ENCODE measurements at places on chromosomes 1 and 21. TPM values are rescaled to one million over a fixed set of nuclear protein-coding genes. Genes with fewer than 3 reads are reported as not detected.

DNA sequence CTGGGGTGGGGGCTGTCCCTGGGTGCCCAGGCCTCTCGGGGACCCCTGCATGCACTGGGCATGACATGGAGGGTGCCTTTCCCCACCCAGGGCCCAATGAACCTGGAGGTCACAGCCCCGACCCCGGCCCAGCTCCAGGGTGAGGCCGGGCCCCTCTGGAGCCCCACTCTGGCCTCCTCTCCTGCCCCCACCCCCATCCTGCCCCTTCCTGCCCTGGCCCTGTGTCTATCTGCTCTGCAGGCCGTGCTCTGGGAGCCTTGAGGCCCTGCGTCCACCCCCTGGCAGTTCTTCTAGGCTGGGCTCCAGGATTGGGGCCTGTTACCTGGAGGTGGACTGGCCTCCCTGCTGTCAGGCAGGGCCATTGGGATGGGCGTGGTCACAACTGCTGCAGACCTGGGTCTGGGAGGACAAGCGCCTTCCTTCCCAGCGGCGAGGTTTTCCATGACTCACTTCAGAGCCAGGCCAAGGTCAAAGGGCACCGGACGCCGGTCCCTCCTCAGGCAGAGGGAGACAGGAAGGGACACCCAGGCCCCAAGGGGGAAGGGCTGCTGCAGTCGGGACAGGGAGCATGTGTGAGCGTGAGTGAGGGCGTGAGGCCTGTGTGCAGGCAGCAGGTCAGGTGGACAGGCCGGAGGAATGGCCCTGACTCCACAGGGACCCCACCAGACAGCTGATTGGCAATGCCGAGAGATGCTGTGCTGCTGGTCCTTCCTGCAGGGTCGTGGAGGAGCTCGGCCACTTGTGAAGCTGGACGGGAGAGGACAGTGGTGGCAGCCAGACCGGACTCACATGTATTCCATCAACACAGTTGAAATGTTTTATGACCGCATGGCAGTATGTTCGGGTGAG lies 31.1 kb upstream of the POFUT2 start:
- no peaks in the 10 kb centered on the region for H3K36me3 ChIP-seq
- H3K27me3 ChIP-seq = no peaks in the 10 kb centered on the region
- H3K4me1 ChIP-seq = peaks cover 20% of the 10 kb centered on the region
- peak; percentile 43 for DNase-seq
- H3K4me3 ChIP-seq = no peak overlapping the region
- peak overlapping the region; percentile 94 for H3K27ac ChIP-seq

DNA sequence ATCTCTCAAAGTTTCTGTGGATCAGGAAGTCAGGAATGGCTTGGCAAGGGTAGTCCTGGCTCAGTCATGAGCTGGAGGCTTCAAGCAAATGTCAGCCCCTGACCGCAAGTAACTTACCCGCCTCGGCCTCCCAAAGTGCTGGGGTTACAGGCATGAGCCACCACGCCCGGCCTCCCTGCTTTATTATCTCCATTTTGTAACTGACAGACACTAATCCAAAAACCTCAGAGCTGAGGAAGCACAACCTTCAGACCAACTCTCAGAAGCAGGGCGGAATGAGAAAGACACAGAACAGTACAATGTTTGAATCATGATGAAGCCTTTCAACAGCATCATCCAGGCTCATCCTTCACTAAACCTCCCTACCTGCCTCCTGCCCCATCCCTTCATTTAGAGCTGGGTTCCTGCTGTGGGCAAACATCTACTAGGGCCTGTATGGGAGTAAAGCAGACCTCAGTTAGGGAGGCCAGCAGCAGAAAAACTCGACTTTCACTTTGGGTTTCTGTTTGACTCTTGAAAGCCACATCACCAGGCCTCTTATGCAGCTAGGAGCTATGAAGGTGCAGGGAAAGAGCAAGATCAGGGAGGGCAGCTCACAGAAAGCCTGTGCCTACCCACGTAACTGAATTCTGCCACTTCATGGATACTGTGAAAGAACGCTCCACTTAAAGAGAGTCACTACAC lies 84.4 kb upstream of the RAB4A start:
- no peak overlapping the region for H3K27ac ChIP-seq
- H3K36me3 ChIP-seq = no peaks in the 10 kb centered on the region
- no peaks in the 10 kb centered on the region for H3K27me3 ChIP-seq
- no peak for DNase-seq
- no peaks in the 10 kb centered on the region for H3K4me1 ChIP-seq

- peak; percentile 81 for DNase-seq
- no peaks in the 10 kb centered on the region for H3K36me3 ChIP-seq
- H3K27ac ChIP-seq = peak overlapping the region; percentile 65
- H3K4me3 ChIP-seq = no peak overlapping the region
- H3K4me1 ChIP-seq = peaks cover 3% of the 10 kb centered on the region
Measured at GRCh38 chr1:231806623-231807495, 180.3 kb downstream of the DISC1 start.

- peaks cover 21% of the 10 kb centered on the region for H3K4me1 ChIP-seq
- H3K4me3 ChIP-seq = no peak overlapping the region
- no peaks in the 10 kb centered on the region for H3K27me3 ChIP-seq
- no peak for DNase-seq
Measured at GRCh38 chr1:42259739-42260064, 75.3 kb downstream of the FOXJ3 start.

GBP5 gene
- total RNA-seq = 0.14 TPM

OTUD3 gene
- total RNA-seq = 3.5 TPM

DNA sequence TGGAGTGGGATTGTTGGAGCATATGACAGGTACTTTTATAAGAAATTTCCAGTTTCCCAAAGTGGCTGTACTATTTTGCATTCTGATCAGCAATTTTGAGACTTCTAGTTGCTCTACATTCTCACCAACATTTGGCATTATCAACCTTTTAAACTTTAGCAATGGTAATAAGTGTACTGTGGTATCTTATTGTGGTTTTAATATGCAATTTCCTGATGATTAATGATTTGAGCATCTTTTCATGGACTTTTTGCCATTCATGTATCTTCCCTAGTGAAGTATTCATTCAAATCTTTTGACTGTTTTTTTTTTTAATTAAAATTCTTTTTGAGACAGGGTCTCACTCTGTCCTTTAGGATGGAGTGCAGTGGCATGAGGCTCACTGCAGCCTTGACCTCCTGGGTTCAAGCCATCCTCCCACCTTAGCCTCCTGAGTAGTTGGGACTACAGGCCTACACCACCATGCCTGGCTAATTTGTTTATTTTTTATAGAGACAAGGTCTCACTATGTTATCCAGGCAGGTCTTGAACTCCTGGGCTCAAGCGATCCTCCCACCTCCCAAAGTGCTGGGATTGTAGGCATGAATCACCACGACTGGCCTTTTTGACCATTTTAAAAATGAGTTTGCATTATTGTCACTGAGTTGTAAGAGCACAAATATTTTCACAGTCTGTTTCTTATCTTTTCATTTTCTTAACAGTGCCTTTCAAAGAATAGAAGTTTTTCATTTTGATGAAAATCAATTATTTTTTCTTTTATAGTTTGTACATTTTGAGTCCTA lies 7.8 kb upstream of the SLC6A9 start:
- no peaks in the 10 kb centered on the region for H3K36me3 ChIP-seq
- peaks cover 25% of the 10 kb centered on the region for H3K4me1 ChIP-seq
- no peak for DNase-seq

AIRE gene
- 0.45 TPM for total RNA-seq

DNA sequence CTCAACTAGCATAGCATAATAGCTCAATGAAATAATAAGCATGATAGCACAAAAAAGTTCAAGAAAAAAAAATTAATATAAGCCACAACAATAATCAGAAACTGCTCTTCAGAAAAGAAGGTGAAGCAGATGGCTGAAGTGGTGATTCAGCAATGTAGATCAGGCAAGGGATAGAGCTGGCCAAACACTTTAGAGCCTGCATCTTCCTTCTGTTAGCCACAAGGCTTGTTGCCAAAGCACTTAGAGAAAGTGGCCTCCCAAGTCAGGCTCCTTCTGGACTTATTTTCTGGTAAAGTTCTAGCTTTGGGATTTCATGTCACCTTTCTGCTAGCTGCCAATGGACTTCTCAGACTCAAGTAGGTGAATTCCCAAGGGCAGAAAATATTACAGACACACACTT lies 60.3 kb upstream of the C1orf87 start:
- DNase-seq = no peak
- no peak overlapping the region for H3K27ac ChIP-seq
- H3K4me3 ChIP-seq = no peak overlapping the region
- no peaks in the 10 kb centered on the region for H3K36me3 ChIP-seq

GRCh38 chr1:180939073-180939710 lies 26.5 kb downstream of the KIAA1614 start:
- no peak overlapping the region for H3K4me3 ChIP-seq
- no peaks in the 10 kb centered on the region for H3K27me3 ChIP-seq
- no peaks in the 10 kb centered on the region for H3K4me1 ChIP-seq
- no peak for DNase-seq
- no peak overlapping the region for H3K27ac ChIP-seq
- H3K36me3 ChIP-seq = no peaks in the 10 kb centered on the region

DNA sequence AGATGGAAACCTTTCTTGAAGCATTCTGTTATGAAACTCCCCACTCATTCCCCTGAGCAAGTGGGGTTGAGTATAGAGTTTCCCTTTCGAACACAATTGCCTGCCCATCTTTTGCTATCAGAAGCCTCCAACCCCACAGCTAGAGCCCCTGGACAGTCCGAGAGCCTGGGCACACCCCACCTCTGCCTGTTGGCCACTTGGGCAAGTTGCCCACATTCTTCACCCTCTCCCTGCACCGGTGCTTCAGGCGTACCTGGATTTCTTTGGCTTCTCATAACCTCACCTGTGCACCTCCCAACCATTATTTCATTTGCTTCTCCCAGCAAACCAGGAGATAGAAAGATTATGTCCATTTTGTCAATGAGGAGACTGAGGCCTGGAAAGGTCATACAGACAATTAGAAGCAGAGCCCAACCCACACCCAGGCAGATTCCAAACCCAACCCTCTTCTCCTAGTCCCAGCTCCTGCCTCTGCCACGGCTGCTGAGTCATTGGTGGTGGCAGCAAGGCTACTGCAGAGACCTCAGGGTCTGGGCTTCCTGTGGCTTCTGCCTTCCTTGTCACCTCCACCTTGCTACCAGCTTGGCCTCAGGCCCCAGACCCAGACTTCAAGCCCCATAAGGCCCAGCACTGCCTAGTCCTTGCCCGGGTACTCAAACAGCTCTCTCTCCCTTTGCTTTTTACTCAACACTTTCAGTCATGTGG lies 118.7 kb upstream of the ZBTB40 start:
- DNase-seq = no peak
- no peaks in the 10 kb centered on the region for H3K36me3 ChIP-seq
- H3K4me1 ChIP-seq = no peaks in the 10 kb centered on the region
- H3K4me3 ChIP-seq = no peak overlapping the region

DNA sequence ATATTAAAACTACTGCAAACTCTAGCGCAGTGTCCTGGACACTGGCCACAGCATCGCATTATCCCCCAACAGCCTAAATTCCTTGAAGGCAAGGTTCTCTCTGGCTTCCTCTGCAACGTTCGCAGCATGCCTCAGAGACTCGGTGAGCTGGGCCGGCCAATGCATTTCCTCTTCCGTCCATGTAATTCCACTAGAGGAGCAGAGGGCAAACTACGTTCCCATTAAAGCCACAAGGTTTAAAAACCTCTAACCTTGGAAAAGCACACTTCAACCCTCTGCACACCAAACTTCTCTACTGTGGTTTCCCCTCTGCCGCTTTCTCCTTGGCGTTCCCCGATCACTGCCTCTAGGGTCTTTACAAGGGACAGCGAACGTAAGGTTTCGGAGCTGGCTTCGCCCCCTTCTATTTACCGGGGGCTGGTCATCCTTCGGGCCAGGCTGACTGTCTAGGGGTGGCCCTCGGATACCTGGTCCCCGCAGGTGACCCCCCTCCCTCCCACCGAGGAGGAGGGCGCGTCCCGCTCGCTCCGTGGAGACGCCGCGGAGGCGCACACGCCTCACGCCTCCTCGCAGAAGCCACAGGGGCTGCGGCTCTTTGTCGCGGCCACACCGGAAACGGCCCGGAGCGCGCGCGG lies 456 bp upstream of the SMYD2 start:
- DNase-seq = peak; percentile 54
- no peaks in the 10 kb centered on the region for H3K36me3 ChIP-seq
- H3K4me1 ChIP-seq = peaks cover 15% of the 10 kb centered on the region
- H3K27ac ChIP-seq = peak overlapping the region; percentile 99
- peak overlapping the region; percentile 98 for H3K4me3 ChIP-seq

DNA sequence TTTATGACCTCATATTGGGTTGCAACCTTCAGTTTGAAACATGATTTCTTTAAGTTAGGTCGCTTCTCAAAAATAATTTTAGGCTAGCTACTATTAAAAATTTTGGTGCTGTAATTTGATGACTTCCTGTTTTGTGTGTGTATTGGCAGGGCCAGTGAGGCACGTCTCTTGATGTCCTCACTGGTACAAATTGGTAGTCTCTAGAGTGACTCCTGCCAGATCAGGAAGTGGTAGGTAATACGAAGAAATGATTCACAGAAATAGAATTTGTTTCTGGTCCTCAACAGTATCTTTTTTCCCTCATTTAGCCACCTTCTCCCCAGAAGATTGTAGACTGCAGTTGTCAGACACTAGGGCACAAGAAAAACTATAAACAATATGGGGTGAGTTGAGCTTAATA lies 120.9 kb upstream of the KIAA1614 start:
- no peak overlapping the region for H3K27ac ChIP-seq
- H3K36me3 ChIP-seq = no peaks in the 10 kb centered on the region
- H3K27me3 ChIP-seq = no peaks in the 10 kb centered on the region

GRCh38 chr1:214581785-214582184 lies 21.2 kb upstream of the CENPF start:
- no peaks in the 10 kb centered on the region for H3K4me1 ChIP-seq
- peak; percentile 60 for DNase-seq
- no peak overlapping the region for H3K27ac ChIP-seq
- H3K27me3 ChIP-seq = peaks cover 4% of the 10 kb centered on the region
- H3K36me3 ChIP-seq = no peaks in the 10 kb centered on the region
- no peak overlapping the region for H3K4me3 ChIP-seq

DNA sequence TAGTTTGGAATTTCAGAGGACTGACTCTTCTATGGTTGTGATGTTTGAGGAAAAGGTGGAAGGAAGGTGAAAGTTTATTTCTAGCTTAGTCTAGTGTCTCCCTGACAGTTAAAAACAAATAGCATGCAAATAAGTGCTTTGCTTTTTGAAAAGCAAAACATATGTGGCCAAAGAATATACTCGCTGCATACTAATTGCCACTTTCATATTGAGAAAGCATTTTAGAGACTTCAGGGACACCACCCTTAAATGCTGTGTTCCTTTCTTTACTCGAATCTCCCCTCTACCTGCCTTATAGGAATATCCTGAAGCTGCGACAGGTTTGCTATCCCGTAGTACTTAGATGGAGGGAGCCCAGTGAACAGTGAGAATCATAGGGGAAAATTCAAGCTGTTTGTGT lies 23.2 kb downstream of the GLUL start:
- no peak overlapping the region for H3K4me3 ChIP-seq
- no peak overlapping the region for H3K27ac ChIP-seq
- no peaks in the 10 kb centered on the region for H3K36me3 ChIP-seq

Measured in cardiac muscle cell (in vitro differentiated cells and primary cell).